ENCODE measurements at places on chromosomes 4 and X.

DNA sequence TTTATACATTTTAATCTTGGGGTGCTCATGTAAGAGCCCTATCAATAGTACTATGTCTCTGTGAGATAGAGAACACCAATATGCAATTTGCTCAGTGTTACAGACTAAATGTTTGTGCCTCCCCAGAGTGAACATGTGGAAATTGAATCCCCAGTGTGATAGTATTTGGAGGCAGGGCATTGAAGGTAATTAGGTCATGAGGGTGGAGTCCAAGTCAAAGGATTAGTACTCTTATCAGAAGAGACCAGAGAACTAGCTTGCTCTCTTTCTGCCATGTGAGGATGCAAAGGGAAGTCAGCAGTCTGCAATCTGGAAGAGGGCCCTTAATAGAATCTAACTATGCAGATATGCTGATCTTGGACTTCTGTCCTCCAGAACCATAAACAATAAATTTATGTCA is 1317.0 kb downstream of the STIM2 start:
- no peak for DNase-seq

- DNase-seq = peak; percentile 9
These were observed 637 bp downstream of the MAMLD1 start for GRCh38 chrX:150363561-150364346.

GRCh38 chrX:56729152-56729850 is at the start of gene NBDY:
NBDY (plus strand) TSS chrX:56729243; CDS start chrX:56729354, 111 bp downstream.
- DNase-seq = peak; percentile 6

DNA sequence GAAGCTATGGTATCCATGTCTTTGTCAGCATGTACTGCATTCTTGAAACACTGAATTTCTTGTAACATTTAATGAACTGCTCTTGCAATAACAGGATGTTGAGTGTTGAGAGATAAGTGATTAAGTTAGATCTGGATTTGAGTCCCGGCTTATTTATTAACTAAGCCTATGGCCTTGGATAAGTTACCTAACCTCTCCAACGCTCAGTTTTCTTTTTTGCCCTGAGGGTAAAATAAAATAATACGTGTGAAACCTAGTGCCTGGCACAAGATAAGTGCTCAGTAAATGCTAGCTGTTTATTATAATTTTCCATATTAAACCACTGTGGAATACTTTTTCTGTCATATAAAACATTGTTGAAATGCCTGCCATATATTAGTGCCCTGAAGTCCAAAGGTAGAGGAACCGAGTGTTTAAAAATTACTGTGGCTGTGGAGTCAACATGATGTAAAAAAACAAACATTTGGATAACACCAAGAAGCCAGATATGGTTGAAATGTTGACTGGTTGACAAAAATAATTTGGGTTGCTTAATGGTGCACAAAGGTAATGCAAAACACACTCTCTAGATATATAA is 58.6 kb upstream of the ALB start:
- DNase-seq = no peak

- DNase-seq = no peak
These were observed 91.4 kb upstream of the GATB start for GRCh38 chr4:151852202-151852601.

GRCh38 chr4:106522839-106523238 is 154.3 kb upstream of the GIMD1 start:
- DNase-seq = no peak

DNA sequence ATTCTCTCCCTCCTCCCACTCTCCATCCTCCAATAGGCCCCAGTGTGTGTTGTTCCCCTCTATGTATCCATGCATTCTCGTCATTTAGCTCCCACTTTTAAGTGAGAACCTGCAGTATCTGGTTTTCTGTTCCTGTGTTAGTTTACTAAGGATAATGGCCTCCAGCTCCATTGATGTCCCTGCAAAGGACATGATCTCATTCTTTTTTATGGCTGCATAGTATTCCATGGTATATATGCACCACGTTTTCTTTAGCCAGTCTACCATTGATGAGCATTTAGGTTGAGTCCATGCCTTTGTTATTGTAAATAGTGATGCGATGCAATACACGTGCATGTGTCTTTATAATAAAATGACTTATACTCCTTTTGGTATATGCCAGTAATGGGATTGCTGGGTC is 100.3 kb upstream of the USP9X start:
- DNase-seq = no peak

- DNase-seq = no peak
These were observed 72.3 kb downstream of the ZFX start for GRCh38 chrX:24221872-24222271.

DNA sequence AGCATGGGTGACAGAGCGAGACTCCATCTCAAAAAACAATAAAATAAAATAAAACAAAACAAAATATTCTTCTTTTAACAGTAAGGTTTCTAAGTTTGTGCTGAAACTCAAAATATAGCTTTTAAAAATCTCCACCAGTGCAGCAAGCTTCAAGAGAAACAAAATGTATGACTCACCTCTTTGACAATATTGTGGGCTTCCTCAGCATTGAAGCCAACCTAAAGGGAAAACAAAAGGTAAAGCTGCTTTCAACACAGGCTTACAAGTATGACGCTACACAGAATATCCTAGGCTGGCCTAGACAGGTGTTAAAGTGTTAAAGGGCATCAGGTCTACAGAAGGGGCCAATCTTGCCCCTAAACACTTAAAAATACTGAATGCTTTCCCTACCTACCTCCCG is 1.2 kb downstream of the DYNLT3 start:
- DNase-seq = no peak

GRCh38 chr4:117154251-117154650 is 68.9 kb upstream of the TRAM1L1 start:
- no peak for DNase-seq

DNA sequence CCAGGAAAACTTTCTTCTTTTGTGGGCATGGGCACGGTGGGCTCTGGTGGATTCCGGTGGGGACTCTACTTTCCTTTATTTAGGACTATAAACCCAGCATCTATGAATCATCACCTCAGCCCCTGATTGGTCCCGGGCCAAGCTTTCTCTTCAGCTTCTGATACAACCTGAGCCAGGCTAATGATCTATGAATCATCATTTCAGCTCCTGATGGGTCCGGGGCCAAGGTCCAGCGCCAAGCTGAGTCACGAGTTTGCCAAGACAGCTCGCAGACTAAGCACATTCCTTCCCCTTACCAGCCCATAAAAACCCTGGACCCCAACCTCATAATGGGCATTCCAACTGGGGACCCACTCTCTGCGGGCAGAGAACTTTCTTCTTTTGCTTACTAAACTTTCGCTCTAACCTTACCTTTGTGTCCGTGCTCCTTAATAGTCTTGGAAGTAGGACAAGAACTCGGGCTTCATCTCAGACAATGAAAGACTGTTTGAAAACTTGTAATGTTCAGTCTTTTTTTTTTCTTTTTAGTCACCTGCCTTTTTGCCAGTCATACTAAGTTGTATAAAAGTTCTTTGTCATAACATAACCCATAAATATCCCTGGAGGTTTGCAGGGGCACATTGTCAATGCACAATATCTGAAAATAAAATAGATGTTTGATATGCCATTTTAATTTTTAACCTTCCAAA is 904.9 kb upstream of the EPHA5 start:
- DNase-seq = no peak

GRCh38 chrX:9897761-9898161 is 69.4 kb upstream of the CLDN34 start:
- DNase-seq = no peak

GRCh38 chrX:31333165-31333831 is 261.5 kb upstream of the FTHL17 start:
- DNase-seq = no peak

DNA sequence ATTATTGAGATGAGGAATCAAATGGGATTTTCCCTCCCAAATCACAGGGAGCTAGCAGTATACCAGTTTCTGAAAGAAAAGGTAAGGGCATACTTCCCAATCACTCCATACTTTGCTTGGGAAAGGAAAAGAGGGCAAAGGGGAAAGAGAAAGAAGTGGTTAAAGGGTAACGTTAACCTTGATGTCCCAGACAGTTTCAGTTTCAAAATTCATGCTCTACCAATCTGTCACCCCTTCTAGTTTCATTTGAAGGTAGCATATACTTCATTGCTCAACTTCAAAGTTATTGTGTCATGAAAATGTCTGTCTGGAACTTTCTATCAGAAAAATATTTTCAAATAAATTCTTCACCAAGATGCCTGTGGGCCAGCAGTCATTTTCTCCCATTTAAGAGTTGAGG is 16.0 kb downstream of the TNMD start:
- DNase-seq = no peak

GRCh38 chr4:47550899-47551548 is 65.9 kb downstream of the ATP10D start:
- DNase-seq = no peak

GRCh38 chr4:36321176-36321575 is 39.8 kb downstream of the DTHD1 start:
- no peak for DNase-seq

- DNase-seq = no peak
These were observed 45.8 kb downstream of the DCLK2 start for GRCh38 chr4:150123796-150124677.

DNA sequence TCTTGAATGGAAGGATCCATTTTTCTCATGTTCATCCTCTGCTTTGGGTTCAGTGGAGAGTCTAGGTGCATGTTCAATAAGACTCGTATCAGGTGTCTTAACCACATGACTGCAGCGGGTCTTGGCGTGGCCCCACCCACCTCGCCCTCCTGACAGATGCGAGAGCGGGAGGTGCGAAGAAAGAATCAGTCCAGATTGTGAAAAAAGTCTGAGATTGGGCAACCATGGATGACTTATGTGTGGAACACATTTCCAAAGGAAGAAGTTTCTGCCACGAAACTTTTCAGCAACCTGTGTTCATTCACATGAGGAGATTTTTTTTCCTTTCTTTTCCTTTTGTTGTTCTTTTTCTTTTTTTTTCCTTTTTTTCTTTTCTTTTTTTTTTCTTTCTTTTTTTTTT is 66.8 kb downstream of the NSD2 start:
- no peak for DNase-seq

DNA sequence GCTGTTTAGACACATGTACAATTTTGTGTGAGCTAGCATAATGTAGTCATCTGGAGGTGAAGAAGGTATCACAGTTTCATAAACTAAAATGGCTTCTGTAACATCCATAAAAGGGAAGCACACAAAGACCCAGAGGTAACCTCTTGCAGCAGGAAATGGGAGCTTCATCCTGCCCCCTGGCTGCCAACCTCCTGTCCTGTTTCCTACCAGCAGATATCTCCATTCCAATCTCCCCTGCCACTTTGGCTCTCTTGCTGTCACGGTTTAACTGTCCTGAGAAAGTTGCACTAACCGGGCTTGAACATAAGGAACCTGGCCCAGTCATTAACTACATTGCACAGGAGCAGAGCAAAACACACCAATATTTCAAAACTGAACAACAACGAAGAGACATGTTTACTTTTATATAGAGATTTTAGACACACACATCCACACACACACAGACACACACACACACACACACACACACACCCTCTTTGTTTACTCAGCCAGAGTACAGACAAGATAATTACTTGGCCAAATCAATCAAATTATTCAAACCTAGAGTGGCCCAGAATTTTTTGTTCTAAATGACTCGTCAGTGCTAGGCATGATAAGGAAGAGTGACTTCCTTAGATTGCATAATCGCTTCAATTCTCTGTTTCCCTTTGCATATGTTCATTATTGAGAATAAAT is 24.2 kb downstream of the MID2 start:
- no peak for DNase-seq

GRCh38 chr4:161577579-161578301 is 586.1 kb downstream of the FSTL5 start:
- no peak for DNase-seq

- DNase-seq = no peak
These were observed 3.6 kb downstream of the NOCT start for GRCh38 chr4:139018971-139019758.

GRCh38 chr4:27844376-27844775 is 983.7 kb downstream of the STIM2 start:
- no peak for DNase-seq

DNA sequence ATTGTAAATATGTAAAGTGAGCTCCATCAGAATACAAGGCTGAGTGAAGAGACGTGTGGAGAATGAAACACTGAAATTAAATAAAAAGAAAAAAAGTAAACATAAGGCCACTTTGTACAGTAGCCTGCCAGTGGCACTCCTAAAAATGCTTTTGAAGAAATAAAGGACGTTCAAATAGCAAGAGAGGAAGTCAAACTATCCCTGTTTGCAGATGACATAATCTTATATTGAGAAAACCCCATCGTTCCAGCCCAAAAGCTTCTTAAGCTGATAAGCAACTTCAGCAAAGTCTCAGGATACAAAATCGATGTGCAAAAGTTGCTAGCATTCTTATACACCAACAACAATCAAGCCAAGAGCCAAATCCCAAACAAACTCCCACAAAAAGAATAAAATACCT is 24.2 kb downstream of the RASSF6 start:
- no peak for DNase-seq

DNA sequence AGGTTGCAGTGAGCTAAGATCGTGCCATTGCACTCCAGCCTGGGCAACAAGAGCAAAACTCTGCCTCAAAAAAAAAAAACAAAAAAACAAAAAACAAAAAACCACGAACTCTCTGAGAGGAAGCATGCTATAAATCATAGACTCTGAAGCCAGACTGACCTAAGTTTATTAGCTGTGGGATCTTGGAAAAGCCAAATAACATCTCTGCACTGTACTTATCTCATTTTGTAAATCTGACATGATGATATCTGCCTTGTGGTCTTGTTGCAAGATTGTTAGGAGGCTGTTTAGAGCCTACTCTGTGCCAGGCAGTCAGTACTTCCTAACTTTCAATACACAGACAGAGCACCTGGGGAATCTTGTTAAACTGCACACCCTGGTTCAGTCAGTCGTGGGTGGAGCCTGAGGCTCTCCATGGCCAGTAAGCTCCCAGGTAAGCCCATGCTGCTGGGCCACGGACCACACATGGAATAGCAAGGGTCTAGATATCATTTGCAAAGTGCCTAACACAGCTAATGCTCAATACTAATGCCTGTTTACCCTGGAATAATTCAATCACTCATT is 107.6 kb upstream of the SMIM10 start:
- no peak for DNase-seq

DNA sequence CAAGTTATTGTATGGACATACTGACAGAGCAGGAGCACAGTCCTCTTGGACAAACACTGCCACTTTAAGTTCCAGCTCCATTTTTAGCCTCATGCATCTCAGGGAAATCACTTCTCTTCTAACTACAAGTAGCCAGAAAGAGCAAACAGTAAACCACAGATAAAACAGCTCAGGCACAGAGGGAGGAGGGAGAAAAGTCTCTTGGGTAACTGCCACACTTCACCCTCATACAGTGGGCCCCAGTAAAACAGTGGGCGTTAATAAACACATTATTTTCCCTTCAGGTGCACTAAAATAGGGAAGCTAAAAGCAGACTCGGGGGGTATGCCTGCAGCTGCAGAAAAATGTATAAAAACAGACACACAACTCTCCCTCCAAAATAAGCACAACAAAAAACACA is 21.6 kb downstream of the CD38 start:
- no peak for DNase-seq

DNA sequence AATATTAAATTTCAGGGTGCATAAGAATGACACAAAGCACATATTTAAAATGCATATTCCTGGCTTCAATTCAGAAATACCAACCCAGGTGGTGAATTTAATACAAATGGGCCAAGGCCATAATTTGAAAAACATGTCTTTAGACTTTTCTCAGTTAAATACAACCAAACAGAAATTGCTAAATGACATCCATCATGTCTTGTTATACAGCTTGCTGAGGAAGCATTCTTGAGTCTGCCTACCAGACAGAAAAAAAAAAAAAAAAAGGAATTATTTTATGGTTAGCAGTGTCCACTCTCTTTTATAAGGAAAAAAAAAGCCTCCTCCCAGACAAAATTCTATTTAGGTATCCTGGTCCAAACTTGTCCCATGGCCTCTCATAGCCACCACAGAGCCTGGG is 119.1 kb downstream of the PAPSS1 start:
- DNase-seq = no peak

- DNase-seq = no peak
These were observed 90.6 kb downstream of the DCAF8L2 start for GRCh38 chrX:27680726-27681125.

Data from stimulated activated CD4-positive, alpha-beta T cell treated with anti-CD3 and anti-CD28 coated beads, Interleukin-2, amount 100 ng/mL, for 48 hours (primary cell).